Neural crest cell (in vitro differentiated cells): ENCODE measurements at places on chromosomes 13 and 19.
A peak's percentile ranks its signal among the peaks of the same experiment; 100 is the strongest.

- DNase-seq: no peak
- H3K4me1 ChIP-seq: peaks cover 12% of the 10 kb centered on the region
- no peak overlapping the region for H3K4me3 ChIP-seq
- H3K36me3 ChIP-seq: no peaks in the 10 kb centered on the region
These were observed 476.4 kb downstream of the UQCRFS1 start for GRCh38 chr19:28736528-28736927.

DNA sequence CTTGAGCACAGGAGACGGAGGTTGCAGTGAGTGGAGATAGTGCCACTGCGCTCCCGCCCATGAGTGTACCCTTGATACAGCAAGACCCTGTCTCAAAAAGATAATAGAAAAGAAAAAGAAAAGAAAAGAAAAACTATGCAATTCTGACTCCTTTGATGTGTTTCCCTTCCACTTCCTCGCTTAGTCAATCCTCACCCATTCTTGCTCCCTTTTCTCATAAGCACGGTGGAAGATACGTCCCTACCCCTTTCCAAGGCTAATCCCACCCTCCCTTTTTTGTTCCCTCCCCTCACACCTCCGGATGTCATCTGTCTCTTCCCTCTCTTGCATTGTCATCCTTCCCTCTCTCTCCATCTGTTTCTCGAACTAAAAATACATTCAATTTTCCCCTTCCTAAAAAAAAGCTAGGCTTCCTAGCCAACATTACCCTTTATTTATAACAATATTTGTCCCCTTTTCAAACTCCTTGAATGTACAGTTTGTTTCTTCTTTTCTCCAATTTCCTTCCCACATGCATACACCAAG is 40.5 kb upstream of the ITM2B start:
- DNase-seq: no peak
- H3K4me3 ChIP-seq: no peak overlapping the region
- no peak overlapping the region for H3K27ac ChIP-seq
- H3K27me3 ChIP-seq: no peaks in the 10 kb centered on the region
- no peaks in the 10 kb centered on the region for H3K36me3 ChIP-seq
- H3K4me1 ChIP-seq: peaks cover under 1% of the 10 kb centered on the region

DNA sequence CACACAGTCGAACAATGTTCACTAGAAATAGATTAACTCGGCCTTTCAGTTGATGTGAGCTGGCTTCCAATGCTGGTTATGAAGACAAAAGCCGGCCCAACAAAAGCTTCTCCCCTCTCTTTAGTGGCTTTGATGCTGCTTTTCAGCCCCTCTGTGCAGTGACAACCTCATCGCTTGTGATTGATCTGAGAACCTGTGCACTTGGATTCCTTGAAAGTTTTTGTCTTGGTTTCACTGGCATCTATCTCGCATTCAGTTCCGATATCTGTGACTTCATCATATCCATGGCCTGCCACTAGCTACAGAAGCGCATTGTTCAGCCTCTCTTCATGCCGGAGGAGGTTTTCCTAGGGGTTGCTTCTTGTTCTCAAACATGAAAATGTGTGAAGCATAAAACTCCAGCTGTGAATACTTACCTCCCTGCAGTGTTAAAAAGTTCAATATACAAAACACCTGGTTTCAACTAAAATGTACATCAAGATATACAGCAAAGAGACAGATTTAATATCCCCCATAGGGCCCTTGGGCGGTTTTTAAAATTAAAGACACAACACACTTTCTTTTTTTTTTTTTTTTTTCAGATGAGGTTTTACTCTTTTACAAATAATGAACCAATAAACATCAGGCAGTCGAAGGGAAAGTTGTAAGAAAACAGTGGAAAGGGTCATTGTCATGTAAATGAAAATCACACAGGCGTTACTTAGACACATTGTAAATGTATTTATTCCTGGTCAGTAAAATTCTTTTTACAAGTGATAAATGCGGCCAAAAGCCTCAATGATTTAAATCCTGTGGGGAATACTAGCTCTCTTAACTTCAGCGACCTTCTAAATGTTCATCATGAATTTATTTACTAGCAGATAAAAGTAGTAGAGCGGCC is 1252.8 kb downstream of the EFNB2 start:
- H3K27me3 ChIP-seq: no peaks in the 10 kb centered on the region
- peak overlapping the region; percentile 45 for H3K4me3 ChIP-seq
- peak; percentile 31 for DNase-seq
- H3K27ac ChIP-seq: peak overlapping the region; percentile 96

DNA sequence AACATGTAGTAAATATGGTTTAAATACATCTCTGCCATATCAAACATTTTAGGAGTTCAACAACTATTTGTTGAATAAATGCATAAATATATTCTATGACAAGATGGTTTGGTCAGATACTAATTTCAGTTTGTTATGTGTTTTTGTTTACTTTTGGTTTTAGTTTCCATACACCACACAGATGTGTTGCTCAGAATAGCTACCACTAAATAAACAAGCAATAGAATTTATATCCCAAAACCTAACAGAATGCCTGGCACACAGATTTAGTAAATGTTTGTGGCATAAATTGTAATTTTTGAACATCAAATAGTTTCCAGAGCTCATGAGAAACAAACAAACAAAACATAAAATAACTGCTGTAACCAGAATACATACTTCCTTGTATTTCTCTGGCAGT is 126.8 kb upstream of the ATXN8OS start:
- H3K4me3 ChIP-seq: no peak overlapping the region
- no peaks in the 10 kb centered on the region for H3K36me3 ChIP-seq
- no peaks in the 10 kb centered on the region for H3K27me3 ChIP-seq

- peak overlapping the region; percentile 43 for H3K4me3 ChIP-seq
- H3K27me3 ChIP-seq: peaks cover 12% of the 10 kb centered on the region
- H3K36me3 ChIP-seq: no peaks in the 10 kb centered on the region
These were observed 67.7 kb upstream of the STARD13 start for GRCh38 chr13:33353210-33353609.

DNA sequence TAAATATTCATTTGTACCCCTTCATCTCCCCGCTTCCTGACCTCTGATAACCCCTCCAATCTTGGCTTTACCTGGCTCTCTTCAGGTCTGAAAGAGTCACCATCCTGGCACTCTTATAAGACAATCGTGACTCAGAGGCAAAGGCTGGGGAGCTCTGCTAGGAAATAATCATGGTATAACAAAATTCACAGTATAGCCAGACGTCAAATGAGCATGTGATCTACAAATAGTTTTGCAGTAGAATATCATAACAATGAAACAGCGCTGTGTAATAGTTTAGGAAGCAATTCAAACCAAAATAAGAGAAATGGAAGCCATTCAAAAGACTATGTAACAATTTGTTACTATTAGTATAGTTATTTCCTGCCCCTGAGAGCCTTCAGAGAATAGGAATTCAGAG is 34.2 kb downstream of the RXFP2 start:
- DNase-seq: no peak
- H3K36me3 ChIP-seq: no peaks in the 10 kb centered on the region
- H3K27me3 ChIP-seq: peaks cover 3% of the 10 kb centered on the region
- no peak overlapping the region for H3K27ac ChIP-seq
- no peaks in the 10 kb centered on the region for H3K4me1 ChIP-seq

- H3K27me3 ChIP-seq: peaks cover 13% of the 10 kb centered on the region
- no peaks in the 10 kb centered on the region for H3K36me3 ChIP-seq
- H3K4me3 ChIP-seq: no peak overlapping the region
- no peaks in the 10 kb centered on the region for H3K4me1 ChIP-seq
- no peak overlapping the region for H3K27ac ChIP-seq
- no peak for DNase-seq
These were observed 6.3 kb upstream of the NLRP2 start for GRCh38 chr19:54959840-54960239.

GRCh38 chr13:32125751-32126150 is 94.2 kb downstream of the FRY start:
- no peaks in the 10 kb centered on the region for H3K4me1 ChIP-seq
- no peak for DNase-seq
- no peak overlapping the region for H3K27ac ChIP-seq
- H3K36me3 ChIP-seq: peaks cover 22% of the 10 kb centered on the region

DNA sequence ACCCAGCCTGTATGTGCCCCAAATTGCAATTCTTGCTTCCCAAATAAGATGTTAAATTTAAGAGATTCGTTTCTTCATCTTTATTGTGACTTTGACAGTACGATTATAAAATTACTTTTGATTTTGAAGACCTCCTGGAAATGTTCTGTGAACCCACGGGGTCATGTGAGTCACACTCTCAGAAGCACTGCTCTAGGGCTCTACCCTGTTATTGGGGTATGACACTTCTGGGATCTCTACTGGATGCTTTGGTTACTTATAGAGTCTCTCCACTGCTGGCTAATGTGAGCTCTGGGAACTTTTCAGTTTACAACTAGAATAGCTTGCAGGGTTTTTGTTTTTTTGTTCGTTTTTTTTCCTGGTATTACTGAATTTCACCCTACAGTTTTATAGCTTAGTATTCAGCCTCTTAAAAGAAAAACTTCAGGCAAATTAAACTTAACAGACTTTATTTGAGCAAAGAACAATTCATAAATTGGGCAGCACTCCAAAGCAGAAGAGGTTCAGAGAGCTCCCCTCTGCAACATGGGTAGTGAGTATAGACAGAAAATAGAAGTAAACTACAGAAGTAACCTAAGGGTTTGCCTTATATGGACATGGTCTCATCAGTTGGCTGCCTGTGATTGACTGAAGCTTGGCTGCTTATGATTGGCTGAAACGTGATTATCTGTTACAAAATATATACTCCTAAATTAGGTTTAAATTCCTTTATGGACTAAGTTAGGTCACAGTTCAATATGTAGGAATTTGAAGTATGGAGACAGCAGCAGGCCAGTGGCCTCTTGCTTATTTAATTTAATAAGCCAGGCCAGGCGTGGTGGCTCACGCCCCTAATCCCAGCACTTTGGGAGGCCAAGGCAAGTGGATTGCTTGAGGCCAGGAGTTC is 28.5 kb upstream of the PSPC1 start:
- H3K4me1 ChIP-seq: no peaks in the 10 kb centered on the region
- H3K27ac ChIP-seq: no peak overlapping the region
- no peaks in the 10 kb centered on the region for H3K27me3 ChIP-seq

DNA sequence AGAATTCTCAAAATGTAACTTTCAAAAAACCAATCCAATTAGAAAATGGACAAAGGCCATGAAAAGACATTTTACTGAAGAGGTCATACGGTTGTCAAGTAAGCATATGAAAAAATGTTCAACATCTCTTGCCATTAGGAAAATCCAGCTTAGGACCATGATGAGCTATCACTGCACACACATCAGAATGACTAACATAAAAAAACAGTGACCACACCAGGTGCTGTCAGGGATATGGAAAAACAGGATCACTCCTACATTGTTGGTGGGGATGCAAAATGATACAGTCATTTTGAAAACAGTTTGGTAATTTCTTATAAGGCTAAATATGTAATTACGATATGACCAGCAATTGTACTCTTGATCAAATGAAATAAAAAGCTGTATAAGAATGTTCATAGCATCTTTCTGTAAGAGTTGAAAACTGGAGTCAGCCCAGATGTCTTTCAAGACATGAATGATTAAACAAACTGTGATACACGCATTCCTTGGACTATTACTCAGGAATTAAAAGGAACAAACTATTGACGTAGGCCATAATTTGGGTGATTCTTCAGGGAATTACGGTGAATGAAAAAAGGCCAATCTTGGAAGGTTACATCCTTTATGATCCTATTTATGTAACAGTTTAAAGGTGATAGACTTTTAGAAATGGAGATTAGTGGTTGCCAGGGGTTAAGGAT is 26.9 kb upstream of the RCBTB2 start:
- H3K27me3 ChIP-seq: no peaks in the 10 kb centered on the region
- H3K4me3 ChIP-seq: no peak overlapping the region
- H3K36me3 ChIP-seq: peaks cover 8% of the 10 kb centered on the region

DNA sequence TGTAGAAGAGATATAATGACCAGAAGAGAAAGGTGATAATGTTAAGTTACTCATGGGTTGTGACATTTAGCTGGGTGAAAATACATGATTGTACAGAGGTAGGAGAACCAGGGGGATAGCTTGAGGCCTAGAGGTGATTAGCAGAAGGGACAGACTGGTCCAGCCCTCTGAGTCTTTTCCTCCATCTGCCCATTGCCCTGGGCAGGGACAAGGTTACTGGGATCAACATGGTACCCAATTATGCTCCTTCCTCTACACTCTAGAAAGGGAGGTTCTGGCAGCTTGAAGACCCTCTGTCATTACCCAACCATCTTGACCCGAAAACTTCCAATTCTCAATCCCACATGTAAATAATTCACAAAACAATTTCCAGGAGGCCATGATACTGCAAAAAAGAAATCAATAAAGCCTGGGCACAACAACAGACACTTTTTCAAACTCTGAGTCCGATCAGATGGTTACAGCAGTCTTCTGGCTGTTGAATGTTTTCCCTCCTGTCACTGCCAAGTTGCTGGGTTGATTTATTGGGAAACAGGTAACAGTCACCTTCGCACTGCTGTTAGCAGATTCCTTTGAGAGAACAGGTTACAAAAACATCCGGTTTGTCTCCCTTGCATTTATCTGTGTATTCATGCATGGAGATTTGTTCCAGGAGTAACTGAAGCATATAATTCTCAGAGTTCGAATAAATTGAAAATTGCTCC is 239.1 kb upstream of the HTR2A start:
- no peak overlapping the region for H3K4me3 ChIP-seq
- H3K4me1 ChIP-seq: peaks cover 5% of the 10 kb centered on the region
- DNase-seq: no peak
- no peaks in the 10 kb centered on the region for H3K27me3 ChIP-seq
- no peak overlapping the region for H3K27ac ChIP-seq

DNA sequence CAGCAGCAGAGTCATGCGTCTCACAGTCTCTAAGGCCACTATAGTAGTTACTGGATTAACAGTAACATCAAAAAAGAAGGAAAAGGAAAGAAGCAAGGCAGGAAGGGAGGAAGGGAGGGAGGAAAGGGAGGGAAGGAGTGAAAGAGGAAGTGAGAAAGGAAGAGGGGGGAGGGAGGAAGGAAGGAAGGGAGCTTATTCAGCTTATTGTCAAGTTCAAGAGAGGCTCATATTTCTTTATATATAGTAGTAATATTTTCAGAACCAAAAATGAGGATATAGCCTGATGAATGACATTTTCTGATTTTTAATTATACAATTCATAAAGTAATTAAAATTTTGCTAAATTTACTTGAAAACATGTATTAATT is 17.7 kb upstream of the RUBCNL start:
- H3K27me3 ChIP-seq: no peaks in the 10 kb centered on the region
- H3K27ac ChIP-seq: no peak overlapping the region
- DNase-seq: no peak
